Stimulated activated effector memory CD8-positive, alpha-beta T cell treated with anti-CD3 and anti-CD28 coated beads, Interleukin-12 subunit alpha, Interleukin-12 subunit beta, amount 100 ng/mL, for 72 hours (primary cell): ENCODE measurements at places on chromosomes 5 and 9.

DNA sequence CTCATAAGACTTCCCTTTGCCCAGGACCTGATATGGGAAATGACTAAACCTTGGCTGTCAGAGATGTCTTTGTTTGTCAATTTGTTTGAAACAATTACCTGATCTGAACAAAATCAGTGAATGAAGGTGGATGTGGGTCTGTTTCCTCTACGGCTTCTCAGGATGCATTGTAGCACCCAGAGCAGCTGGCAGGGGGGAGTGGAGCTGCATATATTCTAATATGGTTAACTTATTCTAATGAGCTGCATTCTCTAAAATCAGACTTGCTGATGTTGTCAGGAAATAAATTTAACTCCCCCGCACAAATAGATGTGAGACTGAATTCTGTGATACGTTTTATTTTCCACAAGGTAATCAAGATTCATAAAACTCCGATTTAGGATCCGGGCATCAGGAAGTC is 665.4 kb downstream of the MAT2B start:
- no peak for DNase-seq

- DNase-seq: no peak
These were observed 52.4 kb downstream of the CDC14B start for GRCh38 chr9:96567203-96567700.

DNA sequence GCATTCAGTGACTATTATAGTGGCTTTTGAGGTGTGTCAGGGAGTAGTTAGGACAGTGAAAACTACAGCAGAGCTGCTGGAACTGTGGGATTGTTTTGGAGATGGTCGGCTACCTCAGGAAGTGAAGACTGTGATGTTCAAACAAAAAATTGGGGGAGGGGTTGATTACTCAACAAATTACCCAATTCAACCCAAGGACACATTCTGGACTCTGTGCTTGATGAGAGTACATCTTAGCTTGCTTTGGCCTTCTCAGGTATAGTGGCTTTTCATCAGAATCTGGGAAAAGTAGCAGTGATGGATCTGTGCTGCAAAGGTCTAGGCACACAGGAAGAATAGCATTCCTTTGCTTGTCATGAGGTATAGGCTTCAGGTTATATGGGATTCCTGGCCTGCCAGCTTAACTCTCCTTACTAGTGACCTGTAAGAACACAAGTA is 47.0 kb downstream of the SLC44A1 start:
- no peak for DNase-seq

DNA sequence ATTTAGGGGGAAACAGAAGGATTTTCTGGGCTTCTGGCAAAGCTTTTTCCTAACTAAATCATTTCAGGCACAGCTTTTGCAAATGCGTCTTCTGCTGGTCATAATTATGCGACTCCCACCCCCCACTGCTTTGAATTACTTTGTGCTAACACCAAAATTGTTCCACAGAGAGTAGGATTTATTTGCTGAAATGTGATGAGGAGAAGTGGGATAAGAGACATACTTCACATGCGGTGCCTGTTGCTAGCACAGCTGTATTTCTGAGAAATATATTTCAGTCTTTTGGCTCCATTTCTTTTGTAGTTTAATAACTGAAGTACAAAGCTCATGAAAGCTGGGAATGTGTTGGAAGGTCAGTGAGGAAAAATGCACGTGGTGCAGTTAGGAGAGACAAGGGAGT is 83.2 kb upstream of the TAS2R1 start:
- DNase-seq: no peak

GRCh38 chr9:20683351-20684034 is 566 bp upstream of the FOCAD start:
- peak; percentile 7 for DNase-seq

- DNase-seq: peak; percentile 9
These were observed 98.4 kb downstream of the FGF1 start for GRCh38 chr5:142587354-142587965.

- no peak for DNase-seq
These were observed 86.0 kb downstream of the SNCAIP start for GRCh38 chr5:122398016-122398415.

GRCh38 chr5:128637031-128637430 is 99.0 kb upstream of the FBN2 start:
- DNase-seq: no peak

GRCh38 chr5:122605236-122605635 is 169.6 kb upstream of the SNX2 start:
- no peak for DNase-seq

DNA sequence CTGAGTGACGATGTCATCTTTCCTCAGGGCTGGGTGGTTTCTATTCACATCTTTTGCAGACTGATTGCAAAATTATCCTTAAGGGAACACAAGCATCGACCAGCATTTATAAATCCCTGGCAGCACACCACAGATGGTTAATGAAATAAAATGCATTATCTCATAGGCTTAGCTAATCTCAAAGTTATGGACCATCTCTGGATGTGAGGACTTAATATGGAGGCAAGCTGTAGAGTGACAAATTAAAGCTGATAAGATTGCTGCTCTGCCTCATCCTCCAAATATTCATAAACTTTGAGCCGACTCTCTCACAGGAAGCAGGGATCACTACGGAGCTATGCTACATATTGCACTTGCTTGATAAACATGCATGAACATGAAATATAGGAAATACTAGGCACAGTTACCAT is 663.2 kb upstream of the RGMB start:
- no peak for DNase-seq

DNA sequence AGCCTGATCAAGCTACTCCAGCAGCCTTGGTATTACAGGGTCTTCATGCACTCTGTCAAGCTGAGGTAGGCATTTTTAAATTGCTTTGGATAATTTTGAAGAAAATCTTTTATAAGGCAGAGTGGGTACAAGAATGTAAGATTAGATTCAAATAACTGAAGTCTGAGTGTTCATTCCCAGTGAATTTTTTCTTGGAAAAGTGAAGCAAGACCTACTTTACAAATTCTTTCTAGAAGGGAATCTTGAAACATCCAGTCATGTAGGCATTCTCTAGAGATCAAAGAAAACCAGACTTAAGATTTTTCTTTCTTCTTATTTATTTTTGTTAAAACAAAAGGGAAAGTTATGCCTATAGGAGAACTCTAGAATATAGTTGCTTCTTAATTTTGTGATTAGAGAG is 139.0 kb downstream of the FOCAD start:
- DNase-seq: no peak

GRCh38 chr5:14246350-14247053 is 103.4 kb downstream of the TRIO start:
- DNase-seq: no peak

GRCh38 chr5:77943851-77944250 is 167.7 kb upstream of the TBCA start:
- no peak for DNase-seq

- DNase-seq: no peak
These were observed 141.0 kb downstream of the SSBP2 start for GRCh38 chr5:81609810-81610375.

DNA sequence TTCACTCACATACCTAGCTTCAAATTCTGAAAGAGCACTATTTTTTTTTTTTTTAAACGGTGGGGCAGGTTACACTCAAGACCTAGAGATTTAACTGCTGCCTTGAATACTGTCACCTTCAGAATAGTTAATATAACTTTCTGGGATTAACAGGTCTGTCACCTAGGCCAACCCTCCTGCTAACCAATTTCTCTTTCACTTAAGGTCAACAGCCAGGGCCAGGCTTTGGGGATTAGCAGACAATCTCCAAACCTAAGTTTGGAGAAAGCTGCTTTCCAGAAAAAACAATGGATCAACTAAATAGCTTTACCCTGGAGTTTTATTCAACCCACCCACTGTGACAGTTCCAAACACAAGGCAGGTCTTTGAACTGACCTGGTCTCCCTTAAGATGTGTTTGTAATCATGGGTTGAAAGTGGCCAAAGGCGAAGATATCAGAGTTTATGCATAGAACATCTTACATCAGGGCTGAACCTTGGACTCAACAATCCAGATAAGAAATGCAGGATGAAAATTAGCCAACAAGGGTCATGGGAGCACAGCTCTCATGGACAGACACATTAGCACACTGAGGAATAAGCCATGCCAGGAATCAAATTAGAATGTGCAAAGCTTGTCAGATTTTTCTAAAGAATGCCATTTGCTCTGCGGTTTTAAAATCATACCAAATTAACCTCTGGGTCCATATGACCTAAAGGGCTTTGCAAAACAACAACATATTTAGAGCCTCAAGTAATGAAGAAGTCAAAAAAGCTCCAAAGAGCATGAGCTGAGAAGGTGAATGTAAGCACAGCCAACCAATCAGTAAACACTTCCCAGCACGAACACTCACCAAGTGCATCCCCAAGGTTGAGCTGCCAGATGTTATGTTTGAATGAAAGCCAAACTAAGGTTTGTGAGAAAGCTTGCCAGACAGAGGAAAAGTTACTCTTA is 538.5 kb upstream of the DMAC1 start:
- no peak for DNase-seq

DNA sequence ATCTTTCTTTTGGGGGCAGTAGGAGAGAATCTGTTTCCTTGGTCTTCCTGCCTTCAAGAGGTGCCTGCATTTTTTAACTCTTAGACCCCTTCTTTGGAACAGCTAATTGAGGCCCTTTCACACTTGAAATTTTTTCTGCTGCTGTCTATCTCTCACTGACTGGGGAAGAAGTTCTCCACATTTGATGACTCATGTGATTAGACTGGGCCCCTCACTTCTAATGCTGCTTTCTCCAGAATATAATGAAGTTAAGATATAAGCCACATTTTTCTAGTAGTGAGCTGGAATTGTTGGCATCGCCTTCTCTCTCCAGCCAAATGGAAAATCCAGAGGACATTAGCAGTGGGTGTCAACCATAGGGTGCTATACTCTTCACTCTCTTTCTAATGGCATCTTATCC is 12.4 kb downstream of the ZNF474 start:
- no peak for DNase-seq

- DNase-seq: peak; percentile 75
These were observed at the start of gene ARL10 for GRCh38 chr5:176365351-176366231. TSS of gene ARL10 (plus strand) at chr5:176365487. CDS start at chr5:176365564, 77 bp downstream.

DNA sequence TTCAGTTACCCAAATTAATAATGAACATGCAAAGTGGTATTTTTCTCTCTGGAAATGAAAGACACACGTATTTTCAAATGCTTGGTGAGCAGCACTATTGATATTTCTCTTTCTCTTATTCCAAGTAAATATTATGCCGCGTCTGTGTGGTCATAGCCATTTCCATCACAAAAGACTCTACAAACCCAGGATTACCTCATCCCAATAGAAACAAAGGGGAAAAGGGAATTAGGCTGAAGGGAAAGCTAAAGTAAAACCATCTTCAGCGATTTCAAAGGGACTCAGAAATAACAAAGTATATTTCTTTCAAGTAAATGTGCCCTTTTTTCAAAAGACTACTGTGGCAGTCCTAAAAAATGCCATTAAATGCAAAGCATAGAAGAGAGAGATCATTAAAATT is 62.0 kb upstream of the FST start:
- no peak for DNase-seq

DNA sequence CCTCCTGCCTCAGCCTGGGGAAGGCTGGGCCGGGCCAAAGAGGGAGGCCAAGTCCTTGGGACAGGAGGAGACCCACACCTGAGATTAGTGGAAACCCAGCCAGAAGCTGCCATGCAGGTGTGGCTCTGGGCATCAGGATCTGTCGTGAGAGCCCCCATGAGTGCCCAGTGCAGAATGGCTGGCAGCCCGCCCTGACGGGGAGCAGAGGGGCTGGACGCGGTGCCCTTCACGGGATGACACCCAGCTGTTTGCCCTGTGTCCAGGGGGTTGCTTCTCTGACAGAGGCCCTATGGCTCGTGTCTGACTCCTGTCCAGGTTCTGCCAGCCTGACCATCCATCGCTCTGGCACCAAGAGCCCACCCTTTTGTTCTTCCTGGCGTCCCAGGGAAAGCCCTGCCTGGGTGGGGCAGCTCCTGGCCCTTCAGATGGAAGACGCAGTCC is 8.5 kb downstream of the DIPK1B start:
- DNase-seq: no peak

GRCh38 chr5:17370651-17371050 is 127.4 kb upstream of the TAF11L2 start:
- DNase-seq: no peak

GRCh38 chr5:109836280-109836679 is 146.6 kb downstream of the MAN2A1 start:
- no peak for DNase-seq

DNA sequence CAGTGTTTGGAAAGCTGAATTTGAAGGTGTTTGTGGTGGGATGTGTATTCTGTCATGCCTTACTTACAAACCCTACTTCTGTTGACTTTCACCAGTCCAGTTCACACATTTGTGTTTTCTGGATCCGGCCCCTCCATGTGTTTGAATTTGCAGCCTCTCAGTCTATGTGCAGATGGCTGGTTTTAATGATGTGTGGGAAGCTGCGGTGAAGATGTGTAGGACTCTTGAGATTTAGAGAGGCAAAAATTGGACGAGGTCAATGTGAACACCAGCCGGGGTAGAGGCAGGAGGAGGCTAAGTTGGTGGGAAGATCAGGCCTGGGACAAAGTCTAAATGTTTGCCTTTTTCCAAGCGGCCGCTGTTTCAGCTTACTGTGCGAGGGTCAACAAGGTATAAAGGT is 115.4 kb upstream of the KLF9 start:
- DNase-seq: no peak

GRCh38 chr9:16413509-16414016 is 456.9 kb downstream of the BNC2 start:
- DNase-seq: no peak

DNA sequence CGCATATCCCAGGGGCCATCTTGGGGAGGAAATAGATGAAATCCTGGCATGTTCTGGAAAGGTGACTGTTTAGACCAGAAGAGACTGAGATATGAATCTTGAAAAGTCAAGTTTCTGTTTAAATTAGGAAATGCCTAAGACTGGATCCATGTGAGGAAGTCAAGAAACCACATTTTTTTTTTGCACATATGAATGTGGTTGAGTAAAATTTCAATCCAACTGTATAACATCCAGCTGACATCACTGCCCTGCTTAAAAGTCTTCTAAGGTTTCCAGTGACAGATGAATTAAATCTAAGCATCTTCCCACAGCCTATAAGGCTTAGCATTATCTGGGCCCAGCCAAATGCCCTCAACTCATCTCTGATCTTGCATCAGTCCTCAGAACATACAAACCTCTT is 47.7 kb upstream of the TCERG1 start:
- no peak for DNase-seq

GRCh38 chr9:37761511-37761910 is 7.9 kb downstream of the TRMT10B start:
- no peak for DNase-seq

DNA sequence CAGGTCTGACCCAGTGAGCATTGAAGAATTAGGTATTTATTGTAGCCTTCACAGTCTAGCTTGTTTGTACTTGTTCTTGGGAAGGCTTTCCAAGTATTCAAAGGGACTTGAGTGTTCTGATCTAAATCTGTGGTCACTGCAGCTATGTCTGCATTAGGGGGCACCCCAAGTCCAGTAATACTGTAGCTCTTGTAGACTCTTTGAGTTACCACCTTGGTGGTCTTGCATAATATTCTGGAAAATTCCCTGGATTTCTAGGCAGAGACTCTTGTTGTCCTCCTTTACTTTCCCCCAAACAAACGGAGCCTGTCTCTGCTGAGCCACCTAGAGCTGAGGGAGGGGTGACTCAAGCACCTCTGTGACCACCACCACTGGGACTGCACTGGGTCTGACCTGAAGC is 149.5 kb upstream of the DHFR start:
- no peak for DNase-seq
